Naive B cell (primary cell): ENCODE measurements at places on chromosomes 5 and 9. TPM values are rescaled to one million over a fixed set of nuclear protein-coding genes. Genes with fewer than 3 reads are reported as not detected.
A peak's percentile ranks its signal among the peaks of the same experiment; 100 is the strongest.

DNA sequence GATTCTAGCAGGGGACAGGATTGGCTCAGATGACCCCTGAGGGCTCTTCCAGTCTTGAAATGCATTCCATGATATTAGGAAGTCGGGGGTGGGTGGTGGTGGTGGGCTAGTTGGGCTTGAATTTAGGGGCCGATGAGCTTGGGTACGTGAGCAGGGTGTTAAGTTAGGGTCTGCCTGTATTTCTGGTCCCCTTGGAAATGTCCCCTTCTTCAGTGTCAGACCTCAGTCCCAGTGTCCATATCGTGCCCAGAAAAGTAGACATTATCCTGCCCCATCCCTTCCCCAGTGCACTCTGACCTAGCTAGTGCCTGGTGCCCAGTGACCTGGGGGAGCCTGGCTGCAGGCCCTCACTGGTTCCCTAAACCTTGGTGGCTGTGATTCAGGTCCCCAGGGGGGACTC, 2.9 kb upstream of the MYOZ3 start:
- H3K27ac ChIP-seq = no peak overlapping the region
- H3K27me3 ChIP-seq = peaks cover 20% of the 10 kb centered on the region
- no peaks in the 10 kb centered on the region for H3K36me3 ChIP-seq
- peaks cover 17% of the 10 kb centered on the region for H3K4me1 ChIP-seq
- no peak for DNase-seq

DNA sequence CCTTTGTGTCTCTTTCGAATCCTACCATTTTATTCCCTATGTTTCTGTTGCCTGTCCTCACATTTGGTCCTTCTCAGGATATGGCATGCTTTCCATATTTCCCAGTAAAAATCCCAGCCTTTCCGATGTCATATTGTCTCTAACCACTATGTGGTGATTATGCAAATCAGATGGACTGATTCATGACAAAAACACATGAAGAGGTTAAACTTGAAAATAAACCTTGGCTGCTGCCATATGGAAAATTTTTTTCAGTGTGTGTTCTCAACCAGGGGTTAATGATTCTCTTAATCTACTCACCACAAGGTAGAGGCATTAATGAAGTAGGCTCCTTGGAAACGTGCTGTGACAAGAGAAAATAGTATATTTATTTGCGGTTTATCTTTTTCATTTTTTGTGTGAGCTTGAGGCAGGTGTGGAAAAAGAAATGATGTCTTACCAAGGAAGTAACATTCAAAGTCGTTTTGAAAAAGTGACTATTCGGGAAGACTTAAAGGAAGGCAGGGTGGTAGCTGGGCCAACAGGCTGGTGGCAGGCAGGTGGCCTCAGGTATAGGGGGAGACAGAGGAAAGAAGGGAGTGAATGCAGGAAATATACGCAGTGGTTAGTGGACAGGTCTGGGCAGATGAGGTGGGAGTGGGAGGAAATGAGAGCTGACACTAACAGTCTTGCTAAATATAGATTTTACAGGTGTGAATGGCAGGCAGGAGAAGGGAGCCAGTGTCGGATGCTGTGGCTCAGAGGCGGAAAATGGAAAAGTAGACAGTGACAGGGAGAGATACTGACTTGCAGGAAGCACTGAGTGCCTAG, 46.2 kb downstream of the DMRT2 start:
- H3K4me3 ChIP-seq = no peak overlapping the region
- H3K36me3 ChIP-seq = no peaks in the 10 kb centered on the region
- H3K4me1 ChIP-seq = no peaks in the 10 kb centered on the region
- H3K27me3 ChIP-seq = peaks cover 13% of the 10 kb centered on the region
- no peak for DNase-seq

Gene PPP2R2B
- not detected for polyA plus RNA-seq

Gene CNTNAP3B
- polyA plus RNA-seq = not detected

DNA sequence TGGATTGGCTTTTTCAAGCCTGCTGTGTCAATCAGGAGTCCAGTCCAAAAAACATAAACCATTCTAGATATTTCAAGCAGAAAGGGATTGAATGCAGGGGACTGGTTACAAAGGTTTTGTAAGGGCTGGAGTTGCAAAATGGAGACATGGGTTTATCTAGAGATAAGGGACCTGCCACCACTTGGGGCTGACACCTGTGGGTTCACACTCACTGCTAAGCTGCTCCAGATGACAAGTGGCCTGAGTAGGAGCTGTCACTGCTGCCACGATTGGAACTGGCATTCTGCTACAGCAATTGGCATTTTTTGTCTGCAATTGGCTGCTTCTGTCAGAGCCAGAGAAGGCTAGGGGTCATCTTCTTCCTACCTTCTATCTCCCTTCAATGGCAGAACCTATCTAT, 66.3 kb upstream of the ZFR start:
- H3K36me3 ChIP-seq = no peaks in the 10 kb centered on the region
- peaks cover 14% of the 10 kb centered on the region for H3K27me3 ChIP-seq
- H3K4me1 ChIP-seq = no peaks in the 10 kb centered on the region
- no peak overlapping the region for H3K27ac ChIP-seq
- no peak overlapping the region for H3K4me3 ChIP-seq
- no peak for DNase-seq

DNA sequence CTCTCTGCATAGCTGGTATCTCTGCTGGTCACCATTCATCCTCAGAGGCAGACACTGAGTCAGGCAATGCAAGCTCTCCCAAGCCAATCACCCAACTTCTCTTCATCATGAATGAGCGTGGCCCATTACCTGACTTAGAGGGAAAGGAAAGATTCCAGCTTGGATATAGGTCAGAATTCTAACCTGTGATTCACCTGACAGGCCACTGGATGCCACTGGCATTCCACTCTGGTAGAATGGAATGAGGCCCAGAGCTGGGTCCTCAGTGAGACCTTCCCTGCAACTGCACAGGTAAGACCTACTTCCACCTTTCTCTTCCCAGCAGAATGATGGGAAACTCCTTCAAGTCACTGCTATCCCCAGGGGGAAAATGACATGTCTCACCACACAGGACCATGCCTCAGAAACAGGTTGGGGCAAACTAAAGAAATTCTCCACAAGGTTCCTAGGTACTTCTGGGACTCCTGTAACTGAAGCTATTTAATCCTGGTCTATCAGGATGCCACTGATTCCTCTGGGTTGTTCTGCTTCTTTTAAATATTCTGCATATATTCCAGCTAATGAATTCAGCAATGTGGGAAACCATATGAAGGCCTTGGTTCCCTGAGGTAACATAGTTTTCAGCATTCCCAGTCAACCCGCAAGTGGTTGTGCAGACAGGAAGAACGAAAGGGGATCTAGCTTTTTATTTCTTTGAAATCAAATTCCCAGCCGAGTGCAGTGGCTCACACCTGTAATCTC, 62.0 kb downstream of the SUSD1 start:
- H3K27ac ChIP-seq = no peak overlapping the region
- no peaks in the 10 kb centered on the region for H3K36me3 ChIP-seq
- H3K4me3 ChIP-seq = no peak overlapping the region
- H3K27me3 ChIP-seq = no peaks in the 10 kb centered on the region
- peaks cover 70% of the 10 kb centered on the region for H3K4me1 ChIP-seq

Gene TAF11L10
- polyA plus RNA-seq = not detected

- H3K27ac ChIP-seq = no peak overlapping the region
- no peak overlapping the region for H3K4me3 ChIP-seq
- H3K36me3 ChIP-seq = no peaks in the 10 kb centered on the region
These were observed 246.8 kb downstream of the NSG2 start for GRCh38 chr5:174292348-174292747.

- H3K27ac ChIP-seq = peak within 1 kb of the TSS; percentile 96
- H3K27me3 ChIP-seq = no peaks in the 10 kb centered on the region
- H3K4me1 ChIP-seq = peaks cover 21% of the 10 kb centered on the region
- DNase-seq = peak; percentile 67
These were observed at the start of gene MEF2C for GRCh38 chr5:88883059-88883835. MEF2C (minus strand) TSS chr5:88883184; CDS start chr5:88823788, 59,396 bp downstream.

DNA sequence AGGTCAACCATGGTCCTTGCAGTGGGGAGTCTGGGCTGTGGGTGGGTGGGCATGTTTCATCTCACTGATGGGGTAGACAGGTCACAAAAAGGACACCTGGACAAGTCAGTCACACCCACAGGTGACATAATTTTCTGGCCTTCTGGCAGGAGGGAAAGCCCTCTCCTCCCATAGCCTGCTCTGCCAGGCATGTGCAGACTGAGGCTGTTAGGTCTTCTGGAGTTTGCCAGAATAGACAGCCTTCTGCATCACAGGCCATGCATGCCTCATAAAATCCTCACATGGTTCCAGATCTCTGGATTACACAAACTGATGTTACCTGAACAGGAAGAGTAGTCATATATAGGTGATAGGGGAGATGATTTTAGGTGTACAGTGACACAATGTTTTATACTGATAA, 49.1 kb downstream of the ARHGAP26 start:
- H3K36me3 ChIP-seq = peaks cover 8% of the 10 kb centered on the region
- no peak overlapping the region for H3K4me3 ChIP-seq
- H3K4me1 ChIP-seq = peaks cover 5% of the 10 kb centered on the region
- H3K27ac ChIP-seq = no peak overlapping the region
- no peak for DNase-seq

GRCh38 chr9:80134487-80134886, 562.7 kb downstream of the TLE4 start:
- H3K27ac ChIP-seq = peak overlapping the region; percentile 98
- peak; percentile 85 for DNase-seq
- H3K36me3 ChIP-seq = peaks cover 11% of the 10 kb centered on the region
- H3K27me3 ChIP-seq = no peaks in the 10 kb centered on the region

- DNase-seq = no peak
- H3K4me3 ChIP-seq = no peak overlapping the region
- peaks cover 3% of the 10 kb centered on the region for H3K4me1 ChIP-seq
These were observed 26.2 kb upstream of the HSPA9 start for GRCh38 chr5:138601444-138601843.

Gene INSL4
- polyA plus RNA-seq = not detected

Gene C7
- polyA plus RNA-seq = not detected

DNA sequence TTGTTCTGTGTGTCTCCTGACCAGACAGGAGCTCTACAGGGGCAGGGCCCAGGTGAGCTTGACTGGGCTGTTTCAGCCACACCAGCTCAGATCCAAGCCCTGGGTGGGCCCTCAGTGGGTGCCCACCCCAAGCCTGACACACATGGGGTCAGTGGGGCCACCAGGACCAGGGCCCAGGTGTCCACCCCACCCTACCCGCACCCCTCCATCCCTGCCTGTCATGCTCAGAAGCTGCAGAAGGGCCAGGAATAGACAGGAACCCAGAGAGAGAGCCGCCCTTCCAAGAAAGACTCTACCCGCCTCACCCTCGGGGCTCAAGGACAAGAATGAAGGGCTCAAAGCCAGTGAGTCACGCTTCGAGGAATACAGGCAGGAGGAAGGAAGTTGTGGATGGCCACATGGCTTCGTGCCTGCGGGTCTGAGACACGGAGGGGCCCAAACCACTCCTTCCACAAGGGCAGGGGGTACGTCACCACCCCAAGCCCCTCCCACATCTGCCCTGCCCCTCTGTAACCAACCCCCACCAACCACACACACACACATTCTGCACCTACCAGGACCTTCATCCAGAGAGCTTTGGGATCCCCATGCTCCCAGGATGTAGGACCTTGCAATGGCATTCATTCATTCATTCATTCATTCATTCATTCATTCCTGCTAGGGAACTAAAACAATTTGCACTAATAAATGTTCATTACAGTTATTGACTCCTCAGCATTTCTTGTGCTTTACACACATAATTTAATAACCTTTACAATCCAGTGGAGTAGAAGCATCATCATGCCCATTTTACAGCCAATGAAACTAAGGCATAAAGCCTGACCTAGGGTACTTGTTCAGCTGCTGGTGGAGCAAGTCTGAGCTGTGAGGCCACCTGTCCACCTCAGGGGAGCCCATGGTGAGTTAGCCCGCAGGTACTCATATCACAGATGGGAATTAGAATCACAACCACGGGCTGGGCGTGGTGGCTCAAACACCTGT, 55.9 kb upstream of the STXBP1 start:
- H3K4me1 ChIP-seq = peaks cover 25% of the 10 kb centered on the region
- H3K36me3 ChIP-seq = no peaks in the 10 kb centered on the region
- DNase-seq = peak; percentile 34

DNA sequence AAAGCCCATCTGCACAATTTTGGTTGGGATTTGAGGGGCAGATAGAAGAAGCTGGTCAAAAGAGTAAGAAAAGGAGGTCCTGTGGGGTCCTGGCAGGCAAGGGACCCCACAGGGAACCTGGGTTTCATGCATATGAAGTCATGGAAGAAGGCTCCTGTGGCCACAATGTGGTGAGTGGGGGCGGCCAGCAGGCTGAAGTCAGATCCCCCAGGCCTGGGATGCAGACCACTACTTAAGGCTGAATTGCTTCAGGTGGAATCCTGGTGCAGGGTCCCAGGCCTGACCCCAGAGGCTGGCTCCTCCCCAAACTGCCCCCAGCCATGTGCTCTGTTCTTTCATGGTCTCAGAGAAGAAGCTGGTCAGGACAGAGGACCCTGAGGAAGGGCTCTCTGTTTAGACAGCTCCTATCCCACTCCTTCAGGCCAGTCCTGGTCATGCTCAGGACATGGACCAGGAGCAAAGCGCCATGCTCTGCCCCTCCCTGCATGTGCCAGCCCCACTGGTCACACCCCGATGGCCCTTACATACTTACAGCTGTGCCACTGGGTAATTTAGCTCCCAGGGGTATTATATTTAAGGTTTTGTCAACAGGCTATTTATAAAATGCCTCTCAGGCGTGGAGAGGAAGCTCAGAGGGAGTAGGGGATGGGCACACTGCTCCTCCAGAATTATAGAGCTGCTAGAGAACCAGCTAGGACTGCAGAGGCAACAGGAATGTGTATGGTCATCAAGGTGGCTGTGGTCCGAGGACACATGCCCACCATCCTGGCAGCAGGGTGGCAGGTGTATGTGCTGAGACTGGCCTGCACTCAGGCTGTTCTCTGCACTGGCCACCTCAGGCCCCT, 33.4 kb downstream of the C5orf15 start:
- peak overlapping the region; percentile 100 for H3K27ac ChIP-seq
- H3K4me1 ChIP-seq = peaks cover 98% of the 10 kb centered on the region
- H3K4me3 ChIP-seq = peak overlapping the region; percentile 91

GRCh38 chr9:91131433-91131839, 230.3 kb downstream of the AUH start:
- no peak overlapping the region for H3K4me3 ChIP-seq
- H3K4me1 ChIP-seq = no peaks in the 10 kb centered on the region
- no peaks in the 10 kb centered on the region for H3K36me3 ChIP-seq
- no peaks in the 10 kb centered on the region for H3K27me3 ChIP-seq
- no peak overlapping the region for H3K27ac ChIP-seq
- no peak for DNase-seq

DNA sequence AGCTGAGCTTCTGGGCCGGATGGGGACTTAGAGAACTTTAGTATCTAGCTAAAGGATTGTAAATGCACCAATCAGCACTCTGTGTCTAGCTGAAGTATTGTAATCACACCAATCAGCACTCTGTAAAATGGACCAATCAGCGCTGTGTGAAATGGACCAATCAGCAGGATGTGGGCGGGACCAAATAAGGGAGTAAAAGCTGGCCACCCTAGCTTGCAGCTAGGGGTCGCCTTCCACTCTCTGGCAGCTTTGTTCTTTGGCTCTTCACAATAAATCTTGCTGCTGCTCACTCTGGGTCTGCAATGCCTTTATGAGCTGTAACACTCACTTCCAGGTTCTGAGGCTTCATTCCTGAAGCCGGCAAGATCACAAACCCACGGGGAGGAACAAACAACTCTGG, 354.0 kb downstream of the PRR16 start:
- no peaks in the 10 kb centered on the region for H3K36me3 ChIP-seq
- H3K27me3 ChIP-seq = no peaks in the 10 kb centered on the region
- DNase-seq = no peak
- no peaks in the 10 kb centered on the region for H3K4me1 ChIP-seq
